ENCODE measurements at places on chromosomes 1 and 21.
A peak's percentile ranks its signal among the peaks of the same experiment; 100 is the strongest.

DNA sequence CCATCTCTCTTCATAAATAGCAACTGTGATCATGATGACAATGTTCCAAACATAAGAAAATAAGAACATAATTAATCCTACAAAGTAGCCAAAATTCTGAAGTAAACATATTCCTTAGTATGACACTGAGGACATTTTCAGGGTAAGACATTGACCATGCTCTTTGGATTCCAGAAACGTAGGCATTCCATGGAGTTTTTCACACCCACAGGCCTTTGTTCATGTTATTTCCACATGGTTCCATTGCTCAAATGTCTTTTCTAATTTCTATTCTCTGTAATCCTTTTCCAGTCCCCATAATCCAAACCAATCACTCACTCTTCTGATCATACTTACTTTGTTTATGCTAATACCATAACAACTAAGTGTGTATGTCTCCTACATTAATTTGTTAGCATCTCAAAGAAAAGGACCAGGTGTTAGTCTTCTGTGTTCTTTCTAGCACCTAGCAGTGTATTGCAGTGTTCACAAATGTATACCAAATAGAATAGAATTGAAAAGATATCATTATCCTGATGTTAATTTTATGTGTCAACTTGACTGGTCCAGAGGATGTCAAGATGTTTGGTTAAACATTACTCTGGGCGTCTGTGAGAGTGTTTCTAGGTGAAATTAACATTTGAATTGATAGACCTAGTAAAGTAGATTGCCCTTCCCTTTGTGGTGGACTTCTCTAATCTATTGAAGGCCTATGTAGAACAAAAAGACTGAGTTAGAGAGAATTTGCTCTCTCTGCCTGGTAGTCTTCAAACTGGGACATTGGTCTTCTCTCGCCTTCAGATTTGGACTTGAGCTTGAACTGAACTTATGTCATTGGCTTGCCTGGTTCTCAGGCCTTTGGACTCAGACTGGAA is 516.6 kb downstream of the PTPRC start:
- DNase-seq, result no peak

DNA sequence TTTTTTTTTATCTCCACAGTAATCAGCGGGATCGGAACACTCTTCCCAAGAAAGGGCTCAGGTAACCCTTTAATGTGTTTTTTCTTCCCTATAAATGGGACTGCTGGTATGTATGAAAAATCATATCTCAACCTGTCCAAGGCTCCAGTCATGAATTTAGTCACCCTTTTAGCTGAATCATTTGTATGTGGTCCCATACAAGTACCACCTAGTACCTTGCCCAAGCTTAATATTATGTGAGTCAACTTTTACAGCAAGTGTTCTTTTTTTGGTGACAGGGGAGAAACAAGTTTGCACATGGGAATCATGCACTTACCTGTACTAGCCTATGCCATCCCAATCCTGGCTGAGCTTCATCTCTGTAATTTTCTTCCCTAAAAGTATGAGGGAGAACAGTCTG is 43.7 kb upstream of the IPO9 start:
- DNase-seq, result no peak

- no peak for DNase-seq
These were observed 115.5 kb downstream of the LRRC53 start for GRCh38 chr1:74396933-74397332.

- no peak for DNase-seq
These were observed 25.6 kb downstream of the NUP133 start for GRCh38 chr1:229482511-229482910.

GRCh38 chr1:246947255-246947654 is 15.5 kb upstream of the AHCTF1 start:
- peak; percentile 54 for DNase-seq
